ENCODE measurements at places on chromosomes 1 and 21.
A peak's percentile ranks its signal among the peaks of the same experiment; 100 is the strongest.

DNA sequence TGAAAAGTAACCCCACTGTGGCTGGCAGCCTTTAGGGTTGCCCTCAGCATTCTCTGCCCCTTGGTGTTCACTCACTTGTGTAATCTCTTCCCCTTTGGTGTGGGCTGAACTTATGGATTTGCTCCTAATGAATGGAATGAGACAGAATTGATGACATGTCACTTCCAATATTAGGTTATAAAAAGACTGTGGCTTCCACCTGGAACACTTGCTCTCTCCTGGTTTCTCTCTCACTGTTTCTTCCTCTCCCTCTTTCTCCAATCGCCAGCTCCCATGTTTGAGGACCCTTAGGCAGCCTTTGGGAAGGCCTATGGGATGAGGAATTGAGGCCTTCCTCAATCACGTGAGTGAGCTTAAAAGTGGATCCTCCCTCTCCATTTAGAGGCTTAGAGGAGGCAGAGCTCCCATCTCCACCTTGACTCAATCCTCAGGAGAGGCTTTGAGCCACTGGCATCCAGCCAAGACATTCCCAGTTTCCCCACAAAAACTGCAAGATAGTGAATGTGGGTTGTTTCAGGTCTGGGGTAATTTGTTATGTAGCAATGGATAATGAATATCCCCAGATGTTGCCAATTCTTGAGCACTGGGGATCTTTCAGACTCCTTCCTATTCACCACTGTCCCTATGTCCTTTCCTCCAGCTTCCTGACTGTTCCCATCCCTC lies 95.5 kb upstream of the CD34 start:
- no peak for DNase-seq

- DNase-seq: peak; percentile 74
These were observed 65.0 kb downstream of the LRRC40 start for GRCh38 chr1:70140343-70140742.

DNA sequence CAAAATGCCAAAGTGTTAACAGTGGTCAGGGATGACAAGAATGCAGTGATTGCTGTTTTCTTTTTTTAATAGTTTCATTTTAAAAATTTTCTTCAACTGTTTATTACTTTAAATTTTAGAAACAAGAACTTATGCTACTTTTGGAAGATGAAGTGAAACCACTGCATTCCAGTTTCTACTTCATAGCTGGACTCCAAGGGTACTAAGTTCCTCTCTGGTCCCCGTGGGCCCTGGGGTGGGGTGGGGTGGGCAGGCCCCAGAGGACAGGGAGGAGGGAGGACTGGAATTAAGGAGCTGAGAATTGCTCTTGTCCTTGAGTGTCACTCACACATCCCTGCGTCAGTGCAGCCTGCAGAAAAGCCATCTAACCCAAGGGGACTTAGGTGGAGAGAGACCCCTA lies 97.3 kb downstream of the RAVER2 start:
- DNase-seq: no peak

- no peak for DNase-seq
These were observed 41.6 kb upstream of the LRRC3 start for GRCh38 chr21:44413566-44414290.

DNA sequence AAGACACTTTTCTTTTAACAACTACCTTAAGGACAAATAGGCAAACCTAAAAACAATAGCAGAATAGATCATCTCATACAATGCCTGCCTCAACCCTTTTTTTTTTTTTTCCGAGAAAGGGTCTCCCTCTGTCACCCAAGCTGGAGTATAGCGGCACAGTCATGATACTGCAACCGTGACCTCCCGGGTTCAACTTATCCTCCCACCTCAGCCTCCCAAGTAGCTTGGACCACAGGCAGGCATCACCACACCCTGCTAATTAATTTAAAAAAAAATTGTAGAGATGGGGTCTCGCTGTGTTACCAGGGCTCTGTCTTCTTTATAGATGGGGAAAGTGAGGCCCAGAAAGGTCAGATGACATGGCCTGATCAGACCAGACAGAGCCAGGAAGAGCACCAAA lies 7.9 kb downstream of the SH3BGRL3 start:
- DNase-seq: no peak

GRCh38 chr1:155636397-155637153 lies 26.6 kb downstream of the MSTO1 start:
- DNase-seq: no peak

GRCh38 chr1:151981178-151981525 lies 12.5 kb downstream of the S100A10 start:
- peak; percentile 41 for DNase-seq

GRCh38 chr1:174815036-174815435 lies 184.7 kb upstream of the CACYBP start:
- DNase-seq: peak; percentile 38

- DNase-seq: no peak
These were observed 9.2 kb upstream of the ZNF644 start for GRCh38 chr1:91031081-91031480.

DNA sequence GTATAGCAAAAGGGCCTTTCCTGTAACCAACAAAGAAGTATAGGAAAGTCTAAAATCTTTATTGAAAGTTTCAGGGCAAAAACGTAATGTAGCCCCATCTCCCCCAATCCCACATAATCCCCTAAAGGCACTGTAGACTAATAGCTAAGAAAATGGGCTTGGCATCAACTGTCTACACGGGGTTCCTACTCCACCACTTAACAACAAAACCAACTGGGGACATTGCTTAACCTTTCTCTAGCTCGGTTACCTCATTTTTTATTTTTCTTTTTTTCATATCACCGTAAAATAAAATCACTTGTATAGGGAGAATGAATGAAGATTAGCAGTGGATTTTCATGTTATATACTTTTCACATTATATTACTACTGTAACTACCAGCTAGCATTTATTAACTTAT lies 12.3 kb downstream of the MACF1 start:
- no peak for DNase-seq

DNA sequence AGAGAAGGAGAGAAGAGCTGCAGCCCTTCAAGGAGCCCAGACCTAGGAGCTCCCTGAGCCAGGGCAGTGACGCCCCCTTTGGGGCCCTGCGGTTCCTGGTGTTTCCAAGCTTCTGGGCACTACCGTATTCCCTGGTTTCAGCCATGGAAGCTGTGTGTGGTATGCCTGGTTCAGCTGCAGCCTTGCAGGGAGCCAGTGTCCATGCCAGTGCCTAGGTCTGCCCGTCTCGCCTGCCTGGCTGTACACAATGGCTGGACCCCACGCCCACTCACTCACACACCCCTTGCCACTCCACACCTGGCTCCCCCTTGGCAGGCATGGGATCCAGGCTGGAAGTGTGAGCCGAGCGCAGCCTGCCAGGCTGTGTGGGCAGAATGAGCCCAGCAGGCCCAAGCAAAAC lies 87.7 kb downstream of the ADARB1 start:
- no peak for DNase-seq

GRCh38 chr1:41564741-41565475 lies 80.4 kb upstream of the EDN2 start:
- no peak for DNase-seq

- peak; percentile 67 for DNase-seq
These were observed 7.8 kb downstream of the PIK3CD start for GRCh38 chr1:9659328-9659727.

GRCh38 chr1:1434824-1435105 lies 725 bp upstream of the VWA1 start:
- no peak for DNase-seq

Measured in fibroblast of skin of back (primary cell).